ENCODE measurements at places on chromosomes 4 and X.

- DNase-seq, result no peak
Observed at GRCh38 chr4:134848681-134849080, 647.1 kb upstream of the PABPC4L start.

DNA sequence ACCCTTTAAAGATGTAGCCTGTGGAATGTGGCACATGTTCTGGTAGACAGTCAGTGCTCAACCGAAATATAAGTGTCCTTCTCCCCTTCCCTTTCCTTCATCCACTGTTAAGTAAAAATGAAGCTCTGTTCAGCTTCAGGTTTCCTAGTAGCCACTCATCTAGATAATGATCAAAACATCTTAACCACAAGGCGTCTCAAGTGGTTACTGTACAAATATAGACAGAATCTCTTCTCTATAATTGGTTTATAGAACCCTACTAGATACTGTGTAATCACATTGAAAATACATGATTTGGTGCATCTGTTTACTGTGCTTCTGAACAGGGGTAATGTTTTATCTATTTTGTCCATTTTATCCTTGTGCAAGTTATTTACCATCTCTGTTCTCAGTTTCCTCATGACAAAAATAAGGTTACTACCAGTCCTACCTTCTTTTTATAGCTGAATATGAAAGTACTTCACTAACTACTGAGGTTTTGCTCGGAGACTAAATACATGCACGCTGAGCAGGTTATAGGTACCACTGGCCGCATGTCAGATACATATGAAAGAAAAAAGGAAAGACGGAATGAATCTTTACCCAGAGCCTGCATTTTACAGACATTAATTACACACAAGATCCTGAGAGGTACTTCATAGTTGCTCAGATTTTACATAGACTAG is 20.3 kb upstream of the SLC25A4 start:
- no peak for DNase-seq

GRCh38 chr4:87525636-87526295 is 3.4 kb downstream of the SPARCL1 start:
- DNase-seq, result no peak

DNA sequence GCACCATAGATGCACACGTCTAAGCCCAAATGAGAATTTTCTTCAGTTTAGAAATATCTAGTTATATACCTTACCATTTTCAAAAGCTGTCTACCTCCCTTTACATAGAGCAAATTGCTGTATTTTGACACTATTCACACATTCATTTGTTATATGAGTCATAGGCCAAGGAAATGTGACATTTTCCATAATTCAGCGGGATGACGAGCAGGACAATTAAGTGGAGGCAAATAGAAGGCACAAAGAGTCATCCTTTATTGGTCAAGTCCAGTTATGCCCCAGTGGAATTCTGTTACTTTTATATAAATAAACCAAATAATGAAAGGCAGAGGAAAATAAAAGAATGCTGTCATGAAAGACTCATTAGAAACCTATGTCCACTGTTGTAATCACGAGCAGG is 27.9 kb downstream of the FGF13 start:
- DNase-seq, result no peak

DNA sequence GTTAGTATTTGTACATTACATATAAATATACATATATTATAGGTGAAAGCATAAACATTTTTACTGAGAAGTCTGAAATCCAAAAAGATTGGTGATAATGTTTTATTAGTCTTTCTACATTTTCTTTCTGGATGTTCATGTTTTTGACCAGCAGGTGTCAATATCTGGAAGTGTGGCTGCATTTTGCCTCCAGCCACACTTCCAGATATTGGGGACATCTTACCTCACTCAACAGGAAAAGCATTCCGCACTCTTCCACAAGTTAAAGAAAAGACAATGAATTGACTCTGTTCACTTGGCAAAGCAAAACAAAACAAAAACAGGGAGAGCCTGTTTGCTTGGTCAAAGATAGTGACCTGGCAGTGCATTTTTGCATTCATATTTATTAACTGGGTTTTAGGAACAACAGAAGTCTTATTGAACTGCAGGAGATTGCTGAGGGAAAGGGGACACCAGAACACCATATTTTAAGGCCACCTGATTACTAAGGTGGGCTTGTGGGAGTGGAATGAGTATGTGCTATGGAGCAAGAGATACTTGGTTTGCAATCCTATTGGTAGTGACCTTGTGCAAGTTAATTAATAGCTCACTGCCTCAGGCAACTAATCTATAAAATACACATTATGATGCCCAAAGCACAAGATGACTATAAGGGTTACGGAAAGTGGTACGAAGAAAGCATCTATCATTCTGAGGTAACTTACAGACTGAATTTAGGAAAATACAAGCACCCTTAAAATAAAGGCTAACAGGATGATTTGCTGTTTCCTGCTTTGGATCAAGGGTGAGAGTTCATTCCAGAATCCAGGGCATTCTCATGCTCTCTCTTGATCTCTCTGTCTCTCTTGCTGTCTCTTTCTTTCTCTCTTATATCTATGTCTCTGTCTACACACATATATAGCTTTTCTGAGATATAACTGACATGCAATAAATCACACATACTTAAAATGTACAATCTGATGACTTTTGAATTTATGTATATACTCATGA is 389.9 kb upstream of the EMCN start:
- no peak for DNase-seq

DNA sequence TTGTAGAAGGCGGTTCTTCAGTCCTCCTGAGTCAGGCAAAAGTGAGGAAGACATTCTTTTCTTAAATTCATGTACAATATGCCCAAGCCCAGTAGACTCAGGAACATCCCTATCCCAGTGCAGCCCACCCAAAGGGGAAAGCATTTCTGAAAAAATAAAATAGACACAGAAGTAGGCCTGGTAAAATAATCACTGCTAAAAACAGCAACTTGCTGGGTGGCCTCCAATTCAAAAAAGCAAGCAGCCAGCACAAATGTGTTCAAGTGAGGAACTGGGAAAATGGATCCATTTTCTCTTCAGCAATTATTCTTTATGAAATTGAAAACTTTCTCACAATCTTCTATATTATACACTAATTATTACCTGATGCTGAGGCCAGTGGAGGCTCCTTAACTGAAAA is 165.4 kb downstream of the PCDH19 start:
- no peak for DNase-seq

DNA sequence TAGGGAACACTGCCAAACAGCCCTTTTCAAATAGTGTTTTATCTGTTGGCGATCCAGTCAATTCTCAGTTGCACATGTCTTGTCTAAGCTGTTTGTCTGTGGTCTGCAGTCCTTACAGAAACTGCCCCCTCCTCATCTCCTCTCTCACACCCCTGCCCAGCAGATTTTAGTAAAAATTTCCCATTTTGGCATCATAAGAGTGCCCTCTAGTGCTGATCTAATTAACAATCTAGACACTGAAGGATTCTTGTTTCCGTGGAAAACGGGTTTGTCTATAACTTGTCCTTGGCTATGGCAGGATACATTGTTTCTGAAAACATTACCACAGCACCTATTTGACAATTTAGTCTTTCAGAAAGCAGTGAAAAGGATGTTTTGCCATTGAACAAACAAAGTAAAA is 227.2 kb upstream of the MBNL3 start:
- no peak for DNase-seq

DNA sequence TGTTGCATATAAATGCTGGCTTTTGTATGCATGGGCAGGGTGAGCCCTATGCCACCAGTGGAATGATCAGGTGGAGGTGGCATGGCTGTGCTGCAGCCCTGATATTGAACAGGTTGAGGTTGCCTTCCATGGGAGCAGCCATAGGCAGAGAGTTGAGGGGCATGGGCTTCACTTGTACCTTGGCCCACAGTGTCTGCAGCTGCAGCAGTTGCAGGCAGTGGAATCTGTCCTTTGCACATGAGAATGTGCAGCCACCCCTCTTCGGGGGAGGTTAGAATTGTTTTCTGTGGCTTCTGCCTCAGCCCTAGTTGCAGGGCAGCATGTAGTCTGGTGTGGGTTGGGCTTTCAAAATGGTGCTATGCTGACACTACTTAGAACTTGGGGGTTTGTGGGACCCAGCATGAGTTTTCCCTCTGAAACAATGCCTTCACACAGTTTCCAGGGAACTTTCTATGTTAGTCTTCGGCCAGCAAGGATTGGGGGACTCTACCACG is 25.4 kb upstream of the VSIG1 start:
- no peak for DNase-seq

DNA sequence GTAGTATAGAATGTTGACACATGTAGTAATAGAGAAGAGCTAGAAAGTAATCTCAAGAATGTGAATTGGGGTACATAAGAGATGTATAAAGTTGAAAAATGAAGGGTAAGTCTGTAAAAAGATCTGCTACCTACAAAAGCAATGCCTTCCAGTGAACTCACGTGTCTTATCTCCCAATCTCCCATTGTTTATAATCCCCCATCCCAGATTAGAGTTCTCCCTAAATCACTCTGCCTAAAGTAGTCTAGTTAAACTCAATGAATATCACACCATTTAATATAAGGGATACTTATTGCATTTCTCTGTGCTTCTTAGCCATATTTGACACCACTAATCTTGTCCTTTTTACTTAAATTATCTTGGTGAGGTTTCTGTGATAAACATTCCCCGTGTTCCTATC is 6.6 kb downstream of the TECRL start:
- no peak for DNase-seq

- no peak for DNase-seq
Observed at GRCh38 chrX:63963095-63963784, 178.2 kb upstream of the ARHGEF9 start.

DNA sequence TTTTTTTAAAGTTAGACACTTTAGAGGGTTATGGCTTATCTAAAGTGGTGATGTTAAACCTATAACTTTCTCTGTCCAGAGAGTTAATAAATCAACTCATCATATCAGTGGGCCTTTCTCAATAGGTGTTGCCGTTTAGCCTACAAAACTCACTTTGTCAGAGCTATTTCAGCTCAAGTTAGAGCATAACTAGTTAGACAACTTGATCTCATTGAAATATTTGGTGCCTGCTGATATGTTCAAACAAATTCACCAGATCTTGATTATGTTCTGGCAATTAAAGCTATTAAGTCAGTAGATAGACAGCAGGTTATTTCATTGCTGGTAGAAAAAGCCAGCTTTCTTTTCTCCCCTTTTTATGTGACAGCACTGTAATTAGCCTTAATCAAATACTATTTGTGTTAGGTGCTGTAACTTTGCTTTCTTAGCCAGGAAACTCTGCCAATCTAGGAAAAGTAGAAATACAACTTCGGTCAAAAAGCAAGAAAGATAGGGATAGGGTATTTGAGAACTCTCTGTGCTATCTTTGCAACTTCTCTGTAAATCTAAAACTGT is 191.8 kb downstream of the MAML3 start:
- no peak for DNase-seq

- DNase-seq, result no peak
Observed at GRCh38 chr4:106041294-106042002, 146.2 kb downstream of the NPNT start.

- no peak for DNase-seq
Observed at GRCh38 chr4:15493411-15493810, 23.7 kb downstream of the CC2D2A start.

DNA sequence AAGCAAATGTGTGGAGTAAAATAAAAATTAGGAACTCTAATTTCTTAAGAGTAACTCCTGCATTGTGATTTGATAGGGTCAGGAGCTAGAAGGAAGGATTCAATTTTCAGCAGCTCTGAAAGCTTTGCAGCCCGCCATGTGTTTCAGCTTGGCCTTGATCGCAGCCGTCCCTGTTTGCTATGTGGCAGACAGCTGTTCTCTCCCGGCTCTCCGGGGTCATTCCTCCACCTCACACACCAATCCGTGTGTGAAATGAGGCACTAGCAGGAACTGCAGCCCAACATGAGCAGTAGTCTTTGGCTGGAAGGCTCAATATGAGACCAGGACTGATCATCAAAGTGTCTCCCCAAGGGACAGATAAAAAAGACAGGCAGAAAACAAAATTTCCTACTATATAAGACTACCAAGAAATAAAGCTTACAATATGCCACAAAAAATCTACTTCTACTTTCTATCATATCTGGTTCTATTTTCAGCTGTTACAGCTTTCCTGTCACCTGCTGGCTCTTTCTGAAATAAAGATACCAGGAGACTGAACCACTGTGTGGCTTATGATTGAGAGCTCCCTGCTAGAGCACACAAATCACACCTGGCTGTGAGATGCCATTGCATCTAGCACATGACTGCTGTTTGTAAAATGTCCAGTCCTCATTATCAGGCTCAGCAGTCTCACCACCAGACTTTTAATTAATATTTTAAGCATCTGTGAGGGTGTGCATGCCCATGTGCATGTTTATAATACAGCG is 44.1 kb upstream of the SEC24B start:
- DNase-seq, result no peak

DNA sequence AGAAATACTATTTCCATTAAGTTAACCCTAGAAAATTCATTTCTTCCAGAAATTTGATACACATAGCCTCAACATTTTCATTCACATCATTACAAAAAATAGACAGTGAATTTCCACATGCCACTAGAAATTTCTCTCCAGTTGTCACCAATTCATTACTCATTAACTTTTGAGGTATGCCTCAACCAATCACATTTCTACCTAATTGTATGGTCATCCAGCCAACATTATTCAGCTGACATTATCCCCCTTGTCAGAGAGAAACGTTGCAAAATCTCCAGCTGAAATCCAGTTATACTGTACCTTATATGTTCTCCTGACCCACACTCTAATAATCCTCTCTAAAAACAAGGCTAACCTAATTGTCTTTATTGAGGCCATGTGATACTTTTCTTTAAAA is 24.8 kb downstream of the FRYL start:
- DNase-seq, result no peak

GRCh38 chr4:146456681-146457080 is 65.1 kb downstream of the SLC10A7 start:
- DNase-seq, result no peak

GRCh38 chr4:143597276-143597675 is 83.8 kb downstream of the SMARCA5 start:
- DNase-seq, result no peak

DNA sequence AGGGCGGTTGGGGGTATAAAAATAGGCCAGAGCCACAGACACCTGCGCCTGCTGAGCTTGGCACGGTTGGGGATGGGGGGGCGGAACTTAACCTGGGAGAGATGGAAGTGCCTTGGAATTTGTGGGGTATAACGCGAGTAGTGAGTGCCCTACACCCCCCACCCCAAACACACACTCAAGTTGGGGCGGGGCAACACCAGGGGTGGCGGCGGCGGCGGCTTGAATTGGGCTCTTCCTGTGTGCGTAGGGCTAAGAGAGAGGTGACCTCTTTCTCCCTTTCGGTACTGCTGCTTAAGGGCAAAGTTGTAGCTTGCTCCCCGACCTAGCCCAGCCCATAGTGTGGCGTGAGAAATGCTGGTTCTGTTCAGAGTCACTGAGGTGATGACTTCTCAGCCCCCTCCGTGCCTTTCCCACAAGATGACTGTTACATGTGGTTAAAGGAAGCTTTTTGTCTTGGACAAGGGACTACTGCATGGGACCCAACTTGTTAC is 839 bp downstream of the STK26 start:
- peak; percentile 47 for DNase-seq

- no peak for DNase-seq
Observed at GRCh38 chr4:7804756-7805385, 134.8 kb downstream of the AFAP1 start.

GRCh38 chrX:110002300-110003166 is at the start of gene TMEM164:
Gene TMEM164, plus strand, starts transcription at chrX:110003114. Its CDS starts 661 bp downstream, at chrX:110003775.
- peak; percentile 87 for DNase-seq

All from stimulated activated naive CD4-positive, alpha-beta T cell treated with Interleukin-2 at 50 U/mL for 16 hours (primary cell).